ENCODE measurements at places on chromosomes 3 and 15. TPM values are rescaled to one million over a fixed set of nuclear protein-coding genes. Genes with fewer than 3 reads are reported as not detected.

The CADM2 gene
- total RNA-seq: 0.25 TPM

The CYP1A1 gene
- total RNA-seq: 0.13 TPM

The P2RY12 gene
- 2.2 TPM for total RNA-seq

The ZIC4 gene
- total RNA-seq: not detected

The FBLN2 gene
- 43.4 TPM for total RNA-seq

The RPL29 gene
- 785 TPM for total RNA-seq

The P2RY13 gene
- 2.5 TPM for total RNA-seq

The CHRD gene
- total RNA-seq: 16.8 TPM

The NRG4 gene
- 0.35 TPM for total RNA-seq

The GPR171 gene
- total RNA-seq: 4.9 TPM
